ENCODE measurements at places on chromosomes 13 and 19. TPM values are rescaled to one million over a fixed set of nuclear protein-coding genes. Genes with fewer than 3 reads are reported as not detected.

GRCh38 chr19:4391701-4392483, 8.5 kb downstream of the SH3GL1 start:
- H3K27me3 ChIP-seq: no peaks in the 10 kb centered on the region
- peak; percentile 74 for DNase-seq
- peak overlapping the region; percentile 9 for H3K4me3 ChIP-seq
- H3K36me3 ChIP-seq: peaks cover 12% of the 10 kb centered on the region

GRCh38 chr19:13538601-13539253, 32.4 kb upstream of the CACNA1A start:
- H3K27me3 ChIP-seq: no peaks in the 10 kb centered on the region
- no peak overlapping the region for H3K27ac ChIP-seq
- no peak for DNase-seq

GRCh38 chr13:66313413-66313812, 916.7 kb downstream of the PCDH9 start:
- no peak overlapping the region for H3K4me3 ChIP-seq
- no peaks in the 10 kb centered on the region for H3K27me3 ChIP-seq
- no peaks in the 10 kb centered on the region for H3K4me1 ChIP-seq
- no peak overlapping the region for H3K27ac ChIP-seq
- no peak for DNase-seq
- H3K36me3 ChIP-seq: no peaks in the 10 kb centered on the region

DNA sequence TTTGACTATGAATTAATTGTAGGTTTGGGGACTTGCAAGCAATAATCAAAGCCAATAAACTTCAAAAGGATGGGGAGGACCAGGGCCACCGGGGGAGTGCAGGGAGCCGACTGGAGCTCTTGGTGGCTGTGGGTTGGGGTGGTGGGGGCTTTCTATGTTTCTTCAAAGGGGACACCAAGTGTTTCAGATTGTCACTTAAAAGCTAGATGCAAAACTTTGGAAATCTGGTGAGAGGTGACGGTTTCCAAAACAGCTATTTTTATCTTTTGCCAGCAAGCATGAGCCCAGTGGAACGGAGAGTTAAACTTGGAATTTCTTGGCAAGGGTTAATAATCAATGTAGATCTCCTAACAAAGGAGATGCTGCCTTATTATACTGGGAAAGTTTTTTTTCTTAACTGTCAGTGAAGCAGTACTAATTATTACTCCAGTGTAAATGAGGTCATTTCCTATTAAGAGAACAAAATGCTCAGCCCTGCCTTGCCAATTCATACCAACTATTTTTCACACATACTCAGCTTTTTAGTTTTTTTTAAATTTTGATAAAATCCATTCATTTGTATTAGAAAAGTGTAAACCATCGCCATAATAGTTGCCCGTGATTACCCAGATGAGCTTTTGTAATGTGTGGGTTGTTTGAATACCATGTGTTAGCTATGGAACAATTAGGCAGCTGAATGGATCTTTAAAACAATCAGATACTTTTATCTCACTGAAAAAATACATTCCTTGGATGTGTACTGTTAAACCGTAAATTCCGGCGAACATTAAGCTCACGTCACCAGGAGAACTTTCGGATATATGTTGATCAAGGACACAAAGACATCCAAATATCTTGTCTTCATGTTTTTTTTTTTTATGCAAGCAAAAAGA, 95.9 kb upstream of the ZNF536 start:
- no peaks in the 10 kb centered on the region for H3K4me1 ChIP-seq
- no peaks in the 10 kb centered on the region for H3K27me3 ChIP-seq
- no peak overlapping the region for H3K27ac ChIP-seq
- no peak overlapping the region for H3K4me3 ChIP-seq

DNA sequence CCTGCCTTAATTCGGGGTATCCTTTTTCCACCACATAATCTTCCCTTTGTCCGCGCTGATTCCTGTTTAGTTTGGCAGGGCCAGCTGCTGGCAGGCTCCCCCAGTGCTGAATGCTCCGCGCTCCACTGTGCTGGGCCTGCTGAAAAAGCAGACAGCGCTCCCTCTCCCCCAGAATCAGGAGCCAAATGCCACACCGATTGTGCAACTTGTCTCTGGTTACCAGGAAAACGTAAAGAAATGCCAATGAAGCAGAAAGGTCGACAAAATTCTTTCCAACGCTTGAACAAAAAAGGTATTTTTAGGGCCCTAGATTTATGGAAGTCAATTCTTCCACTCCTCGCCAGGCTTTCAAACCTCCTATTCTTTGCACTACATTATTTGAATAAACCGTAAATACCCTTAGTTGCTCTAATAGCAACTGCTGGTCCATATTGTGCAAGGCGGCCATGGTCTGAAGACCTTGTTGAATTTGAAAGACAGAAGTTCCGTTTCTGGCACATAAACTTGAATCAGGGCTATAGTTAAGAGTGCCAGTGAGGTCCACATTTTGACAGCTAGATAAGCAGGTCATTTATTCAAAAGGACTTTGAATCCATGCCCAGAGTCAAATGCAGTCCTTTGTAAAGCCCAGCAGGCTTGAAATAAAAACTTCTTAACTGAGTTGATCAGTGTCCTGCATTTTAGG, 206.7 kb upstream of the RFC3 start:
- DNase-seq: peak; percentile 70
- peak overlapping the region; percentile 82 for H3K27ac ChIP-seq
- H3K27me3 ChIP-seq: no peaks in the 10 kb centered on the region

GRCh38 chr13:88395804-88396203, 724.6 kb downstream of the SLITRK5 start:
- H3K4me1 ChIP-seq: no peaks in the 10 kb centered on the region
- no peak for DNase-seq
- H3K27ac ChIP-seq: no peak overlapping the region
- H3K4me3 ChIP-seq: no peak overlapping the region
- no peaks in the 10 kb centered on the region for H3K36me3 ChIP-seq

DNA sequence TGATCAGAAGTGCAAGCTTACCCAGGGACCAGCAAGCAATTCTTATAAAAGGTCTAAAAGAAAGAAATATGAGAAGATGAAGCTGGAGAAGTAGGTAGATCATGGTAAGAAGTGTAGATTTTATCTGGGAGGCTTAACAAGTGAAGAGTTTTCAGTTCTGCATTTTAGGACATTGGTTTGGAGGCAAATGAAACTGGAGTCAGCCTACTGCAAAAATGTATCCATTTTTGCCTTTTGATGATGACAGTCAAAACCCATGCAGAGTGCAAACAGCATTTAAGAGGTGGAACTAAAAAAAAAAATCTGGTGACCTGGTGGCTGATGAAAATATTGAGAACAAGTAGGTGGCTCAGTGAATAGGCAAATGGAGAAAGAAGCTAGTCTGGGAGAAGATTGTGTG, 216.9 kb downstream of the DNAJC15 start:
- no peaks in the 10 kb centered on the region for H3K27me3 ChIP-seq
- H3K4me3 ChIP-seq: no peak overlapping the region
- no peaks in the 10 kb centered on the region for H3K4me1 ChIP-seq

GRCh38 chr13:107457686-107458085, 757.6 kb downstream of the LIG4 start:
- no peak for DNase-seq
- no peak overlapping the region for H3K27ac ChIP-seq
- H3K4me1 ChIP-seq: no peaks in the 10 kb centered on the region

GRCh38 chr13:27358420-27358819, 66.0 kb upstream of the GTF3A start:
- H3K4me3 ChIP-seq: no peak overlapping the region
- DNase-seq: no peak
- no peak overlapping the region for H3K27ac ChIP-seq
- no peaks in the 10 kb centered on the region for H3K36me3 ChIP-seq

DNA sequence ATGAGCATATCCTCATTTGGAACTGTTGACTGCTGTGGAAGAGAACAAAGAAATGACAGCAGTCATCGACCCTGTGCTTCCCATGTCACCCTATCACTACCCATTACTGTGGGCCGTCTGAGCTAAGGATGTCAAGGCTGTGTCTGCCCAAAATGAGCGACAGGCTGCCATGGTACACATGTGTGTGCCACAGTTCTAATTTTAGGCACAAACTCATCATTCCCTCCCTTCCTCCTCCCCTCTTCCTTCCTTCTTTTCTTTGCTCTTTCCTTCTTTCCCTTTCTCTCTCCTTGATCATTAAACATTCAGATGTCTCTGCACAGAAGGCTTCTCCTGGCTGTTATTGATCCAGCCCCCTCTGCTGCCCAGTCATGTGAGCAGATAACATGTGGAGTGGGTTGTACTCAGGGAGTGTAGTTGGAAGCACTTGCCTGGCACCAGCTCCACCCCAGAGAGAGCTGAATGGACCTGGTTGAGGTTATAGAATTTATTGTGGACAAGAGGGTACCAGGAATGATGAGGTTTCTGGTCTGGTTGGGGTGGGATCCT, 6.3 kb downstream of the FGF9 start:
- H3K27me3 ChIP-seq: peaks cover 29% of the 10 kb centered on the region
- H3K4me3 ChIP-seq: no peak overlapping the region
- no peaks in the 10 kb centered on the region for H3K36me3 ChIP-seq
- H3K27ac ChIP-seq: no peak overlapping the region

DNA sequence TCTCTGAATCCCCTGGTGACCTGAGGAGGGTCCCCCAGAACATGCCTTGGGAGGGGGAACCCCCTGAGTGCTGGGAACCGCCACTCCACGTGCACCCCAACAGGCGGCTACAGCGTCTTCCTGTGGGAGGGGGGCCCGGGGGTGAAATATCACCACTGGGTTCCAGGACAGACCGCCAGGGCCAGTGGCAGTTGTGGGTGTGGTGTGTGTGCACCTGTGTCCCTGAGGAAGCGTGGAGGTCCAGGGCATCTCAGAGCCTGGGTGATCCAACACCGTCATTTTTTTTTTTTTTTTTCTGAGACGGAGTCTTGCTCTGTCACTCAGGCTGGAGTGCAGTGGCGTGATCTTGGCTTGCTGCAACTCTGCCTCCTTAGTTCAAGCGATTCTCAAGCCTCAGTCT, 4.2 kb downstream of the ADGRE5 start:
- no peaks in the 10 kb centered on the region for H3K4me1 ChIP-seq
- H3K27ac ChIP-seq: no peak overlapping the region
- no peak for DNase-seq
- no peak overlapping the region for H3K4me3 ChIP-seq
- no peaks in the 10 kb centered on the region for H3K27me3 ChIP-seq
- no peaks in the 10 kb centered on the region for H3K36me3 ChIP-seq

GRCh38 chr13:113551081-113552000, 33.2 kb upstream of the TFDP1 start:
- no peak overlapping the region for H3K27ac ChIP-seq
- H3K27me3 ChIP-seq: no peaks in the 10 kb centered on the region
- H3K36me3 ChIP-seq: peaks cover 2% of the 10 kb centered on the region
- DNase-seq: no peak
- H3K4me1 ChIP-seq: no peaks in the 10 kb centered on the region
- H3K4me3 ChIP-seq: no peak overlapping the region

DNA sequence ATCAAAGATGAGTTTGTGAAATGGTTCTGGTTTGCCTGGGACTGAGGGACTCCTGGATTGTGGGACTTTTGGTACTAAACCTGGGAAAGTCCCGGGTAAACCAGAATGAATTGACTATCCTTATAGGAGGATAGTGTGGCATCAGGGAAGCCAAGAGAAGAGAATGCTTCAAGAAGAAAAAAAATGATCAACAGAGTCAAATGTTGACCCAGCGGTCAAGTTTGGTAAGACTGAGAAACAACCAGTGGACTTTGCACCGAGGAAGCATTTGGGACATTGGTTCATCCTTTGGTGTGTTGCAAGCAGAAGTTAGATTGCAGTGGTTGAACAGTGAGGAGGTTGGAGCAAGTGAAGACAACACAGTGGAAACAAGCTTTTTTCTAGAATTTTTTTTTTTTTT, 33.5 kb downstream of the CLEC17A start:
- H3K36me3 ChIP-seq: no peaks in the 10 kb centered on the region
- no peak for DNase-seq
- H3K4me1 ChIP-seq: no peaks in the 10 kb centered on the region
- H3K27me3 ChIP-seq: no peaks in the 10 kb centered on the region
- no peak overlapping the region for H3K4me3 ChIP-seq

DNA sequence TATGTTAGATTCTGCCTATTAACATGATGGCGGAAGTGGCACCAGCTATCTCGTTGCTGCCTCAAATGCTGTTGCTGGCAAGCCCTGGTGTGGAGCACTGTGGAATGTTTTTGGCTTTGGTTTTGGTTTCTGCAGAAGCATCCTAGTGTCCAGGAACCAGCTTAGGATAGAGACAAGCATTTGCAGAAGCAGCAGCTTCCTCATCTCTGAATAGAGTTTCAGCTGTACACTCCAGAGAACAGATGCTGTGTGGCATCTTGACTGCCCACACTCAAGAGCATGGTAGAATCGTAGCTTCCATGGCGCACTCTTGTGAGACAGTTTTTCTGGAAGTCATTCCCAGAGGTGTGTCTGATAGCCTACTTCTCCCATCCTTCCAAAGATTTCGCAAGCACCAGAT, 145.3 kb upstream of the RXFP2 start:
- H3K27me3 ChIP-seq: peaks cover 7% of the 10 kb centered on the region
- no peak overlapping the region for H3K27ac ChIP-seq
- no peak for DNase-seq
- no peak overlapping the region for H3K4me3 ChIP-seq

DNA sequence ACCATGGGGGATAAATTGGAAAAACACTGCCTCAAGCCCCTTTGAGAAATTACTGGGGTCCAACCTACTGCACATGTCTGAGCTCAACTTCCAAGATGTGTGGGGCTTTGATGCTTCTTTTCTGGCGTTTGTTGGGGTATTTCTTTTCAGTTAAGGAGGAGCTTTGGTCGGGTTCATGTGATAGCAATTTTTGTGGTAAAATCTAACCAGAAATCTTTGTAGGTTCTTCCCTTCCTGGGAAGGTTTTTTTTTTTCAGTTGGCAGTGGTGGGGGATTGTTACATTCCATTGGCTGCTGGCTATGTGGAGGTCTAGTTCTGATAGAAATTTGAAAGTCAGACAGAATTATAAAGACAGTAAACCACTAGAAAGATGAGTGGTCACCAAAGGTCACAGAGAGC, 327.8 kb downstream of the ATP8A2 start:
- no peak overlapping the region for H3K27ac ChIP-seq
- DNase-seq: no peak
- H3K36me3 ChIP-seq: no peaks in the 10 kb centered on the region
- H3K4me3 ChIP-seq: no peak overlapping the region

DNA sequence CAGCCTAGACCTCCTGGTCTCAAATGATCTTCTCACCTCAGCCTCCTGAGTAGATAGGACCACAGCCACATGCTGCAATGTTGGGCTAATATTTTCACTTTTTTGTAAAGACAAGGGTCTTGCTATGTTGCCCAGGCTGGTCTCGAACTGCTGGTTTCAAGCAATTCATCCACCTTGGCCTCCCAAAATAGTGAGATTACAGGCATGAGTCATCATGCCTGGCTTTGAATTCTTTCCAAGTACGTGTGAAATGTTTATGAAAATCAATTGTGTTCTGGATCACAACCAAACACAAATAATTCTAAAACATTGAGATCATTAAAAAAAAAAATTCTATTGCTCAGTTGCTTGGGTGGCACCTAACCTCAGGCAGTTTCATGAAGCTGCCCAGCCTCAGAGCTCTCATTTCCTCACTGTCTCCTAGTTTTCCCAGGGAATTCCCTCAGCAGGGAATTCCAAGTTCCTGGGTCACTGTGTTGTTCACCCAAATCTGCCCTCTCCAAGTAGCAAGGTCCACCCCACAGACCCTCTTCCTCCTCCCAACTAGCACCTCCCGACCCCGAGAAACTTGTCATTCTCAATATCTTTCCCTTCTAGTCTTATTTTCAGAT, 44.8 kb downstream of the ING1 start:
- no peak overlapping the region for H3K4me3 ChIP-seq
- no peak for DNase-seq
- H3K4me1 ChIP-seq: no peaks in the 10 kb centered on the region
- no peaks in the 10 kb centered on the region for H3K27me3 ChIP-seq
- H3K27ac ChIP-seq: no peak overlapping the region
- no peaks in the 10 kb centered on the region for H3K36me3 ChIP-seq

The IFNL2 gene
- not detected for total RNA-seq

The MTUS2 gene
- total RNA-seq: 0.15 TPM

The ZNF418 gene
- 2.8 TPM for total RNA-seq

The CACNA1A gene
- not detected for total RNA-seq

The LRG1 gene
- total RNA-seq: 338 TPM

The C13orf42 gene
- total RNA-seq: not detected

Data from right lobe of liver (tissue), 6 donors.